ENCODE measurements at places on chromosomes 6 and 20.

DNA sequence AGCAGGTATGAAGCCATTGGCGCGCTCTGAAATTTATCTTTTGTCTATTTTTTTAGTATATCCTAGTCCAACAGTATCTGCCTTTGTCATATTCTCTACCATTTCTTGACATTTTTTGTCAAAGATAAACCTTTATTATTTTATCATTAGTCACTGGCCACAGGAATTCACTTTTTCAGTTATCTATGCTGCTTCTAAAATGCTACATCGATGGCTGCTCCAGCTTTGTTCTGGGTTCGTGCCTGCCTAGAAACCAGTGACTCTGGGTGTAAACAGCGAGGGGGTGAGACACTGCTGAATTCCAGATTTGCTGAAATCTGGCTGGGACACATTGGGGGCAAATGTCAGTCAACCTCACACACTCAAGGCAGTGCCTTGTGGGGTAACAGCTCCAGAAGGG is 193.4 kb downstream of the CDC5L start:
- DNase-seq, result no peak

GRCh38 chr6:134805168-134805567 is 144.7 kb downstream of the ALDH8A1 start:
- DNase-seq, result no peak

DNA sequence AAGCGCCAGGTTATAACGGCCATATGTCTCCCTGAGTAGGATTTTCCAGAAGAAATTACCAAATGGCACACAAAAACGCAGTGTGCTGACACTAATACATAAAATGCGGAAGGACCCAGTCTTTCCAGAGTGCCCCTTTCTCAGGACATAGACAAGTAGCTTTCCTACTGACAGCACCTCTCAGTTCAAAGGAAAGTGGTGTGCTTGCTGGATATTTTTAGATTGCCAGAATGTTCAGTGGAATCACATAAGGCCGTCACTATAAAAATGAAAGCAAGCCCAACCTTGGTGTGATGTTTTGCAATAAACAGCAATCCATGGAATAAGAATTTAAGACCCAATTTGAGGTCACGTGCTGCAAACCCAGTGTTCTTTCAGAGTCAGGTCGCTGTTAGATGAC is 135.5 kb upstream of the AGPAT4 start:
- no peak for DNase-seq

- DNase-seq, result no peak
Measured at GRCh38 chr6:138250513-138251247, 32.4 kb upstream of the PBOV1 start.

- no peak for DNase-seq
Measured at GRCh38 chr6:105161421-105161820, 18.4 kb downstream of the POPDC3 start.

GRCh38 chr6:118558464-118559217 is 10.5 kb downstream of the PLN start:
- DNase-seq, result peak; percentile 28

- DNase-seq, result no peak
Measured at GRCh38 chr6:126341126-126341525, 1.2 kb downstream of the CENPW start.

DNA sequence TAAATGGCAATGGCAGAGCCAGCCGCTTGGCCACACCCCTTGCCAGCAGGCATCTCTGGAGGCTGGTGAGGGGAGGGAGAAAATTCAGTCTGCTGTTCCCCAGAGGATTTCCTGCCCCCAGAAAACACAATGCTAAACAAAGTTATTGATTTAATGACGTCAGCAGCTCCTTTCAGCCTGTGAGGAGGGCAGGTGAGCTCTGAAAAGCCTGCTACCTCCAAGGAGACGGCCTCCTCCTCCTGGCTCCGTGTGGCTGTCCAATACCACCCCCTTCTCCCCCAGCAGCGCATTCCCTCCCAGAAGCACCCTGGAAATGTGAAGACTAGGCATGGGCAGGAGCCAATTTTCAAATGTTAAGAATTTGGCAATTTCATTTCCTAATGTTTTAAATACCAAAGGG is 393.1 kb downstream of the ZFAND3 start:
- DNase-seq, result no peak

DNA sequence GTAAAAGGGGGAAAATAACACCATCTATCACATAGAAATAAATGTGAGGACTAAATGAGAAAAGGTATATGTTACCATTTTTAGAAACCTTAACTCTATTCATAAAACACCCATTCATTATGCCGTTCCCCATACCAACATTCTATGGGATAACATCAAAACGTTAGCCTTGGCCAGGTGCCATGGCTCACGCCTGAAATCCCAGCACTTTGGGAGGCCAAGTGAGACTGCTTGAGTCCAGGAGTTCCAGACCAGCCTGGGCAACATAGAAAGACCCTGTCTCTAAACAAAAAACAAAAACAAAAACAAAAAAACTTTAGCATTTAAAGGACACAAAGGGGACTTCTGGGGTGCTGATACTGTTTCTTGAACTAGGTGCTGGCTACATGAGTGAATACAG is 1.3 kb downstream of the PIGU start:
- DNase-seq, result no peak

GRCh38 chr20:4973330-4974097 is 27.8 kb downstream of the SLC23A2 start:
- DNase-seq, result no peak

DNA sequence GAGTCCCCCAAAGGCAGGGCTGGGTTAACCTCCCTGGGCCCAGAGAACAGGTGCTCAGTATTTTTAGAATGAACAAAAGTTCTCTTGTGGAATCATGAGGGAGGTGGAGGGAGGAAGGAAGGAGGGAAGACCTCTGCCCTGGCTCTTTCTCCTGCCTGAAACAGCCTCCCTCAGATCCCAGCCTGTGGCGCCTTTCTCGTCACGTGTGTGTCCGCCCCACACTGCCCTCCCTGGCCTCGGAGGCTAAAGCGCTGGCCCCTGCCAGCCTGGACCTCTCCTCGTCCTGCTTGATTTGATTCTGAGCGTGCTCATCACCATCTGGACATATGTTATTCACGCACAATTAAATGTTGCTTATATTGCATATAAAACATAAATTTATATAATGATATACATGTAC is 40.9 kb downstream of the PHACTR3 start:
- DNase-seq, result no peak

DNA sequence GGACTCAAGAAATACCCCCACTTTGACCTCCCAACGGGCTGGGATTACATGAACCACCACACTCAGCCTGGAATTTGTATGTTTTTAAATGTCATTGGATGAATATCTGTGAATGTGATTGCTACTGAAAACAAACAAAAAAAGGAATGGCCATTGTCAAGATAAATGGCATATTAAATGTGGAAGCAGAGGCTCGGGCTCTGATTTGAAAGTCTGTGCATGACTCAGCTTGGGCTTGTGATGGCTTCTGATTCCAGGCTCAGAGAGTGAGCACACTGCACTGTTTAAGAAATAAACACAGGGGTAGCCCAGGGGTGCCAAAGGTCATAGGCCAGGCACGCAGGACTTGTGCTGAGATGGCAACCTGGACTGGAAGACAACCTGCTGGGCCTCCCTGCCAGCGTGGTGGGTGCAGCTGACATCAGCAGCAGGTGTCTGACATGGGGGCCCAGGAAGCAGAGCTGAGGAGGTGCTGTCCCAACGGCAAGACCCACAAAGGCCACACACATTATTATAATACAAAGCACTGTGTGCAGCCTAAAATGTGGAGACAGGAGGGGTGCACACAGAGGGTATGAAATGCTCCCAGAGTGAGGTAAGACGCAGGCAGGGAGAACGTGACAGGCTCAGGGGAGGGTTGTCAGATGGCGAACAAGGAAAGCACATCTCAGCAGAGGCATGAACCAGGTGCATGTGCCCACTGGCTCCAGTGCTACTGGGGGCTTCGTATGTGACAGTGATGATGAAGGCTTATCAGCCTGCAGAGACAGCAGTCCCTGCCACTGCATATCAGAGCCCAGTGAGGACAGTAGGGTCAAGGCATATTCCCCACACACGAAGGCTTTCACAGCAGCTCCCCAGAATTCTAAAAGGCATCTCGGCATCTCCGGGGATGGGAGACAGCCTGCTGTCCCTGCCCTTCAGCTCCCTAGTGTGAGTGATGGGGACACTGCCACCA is 169.4 kb downstream of the SYNDIG1 start:
- no peak for DNase-seq

DNA sequence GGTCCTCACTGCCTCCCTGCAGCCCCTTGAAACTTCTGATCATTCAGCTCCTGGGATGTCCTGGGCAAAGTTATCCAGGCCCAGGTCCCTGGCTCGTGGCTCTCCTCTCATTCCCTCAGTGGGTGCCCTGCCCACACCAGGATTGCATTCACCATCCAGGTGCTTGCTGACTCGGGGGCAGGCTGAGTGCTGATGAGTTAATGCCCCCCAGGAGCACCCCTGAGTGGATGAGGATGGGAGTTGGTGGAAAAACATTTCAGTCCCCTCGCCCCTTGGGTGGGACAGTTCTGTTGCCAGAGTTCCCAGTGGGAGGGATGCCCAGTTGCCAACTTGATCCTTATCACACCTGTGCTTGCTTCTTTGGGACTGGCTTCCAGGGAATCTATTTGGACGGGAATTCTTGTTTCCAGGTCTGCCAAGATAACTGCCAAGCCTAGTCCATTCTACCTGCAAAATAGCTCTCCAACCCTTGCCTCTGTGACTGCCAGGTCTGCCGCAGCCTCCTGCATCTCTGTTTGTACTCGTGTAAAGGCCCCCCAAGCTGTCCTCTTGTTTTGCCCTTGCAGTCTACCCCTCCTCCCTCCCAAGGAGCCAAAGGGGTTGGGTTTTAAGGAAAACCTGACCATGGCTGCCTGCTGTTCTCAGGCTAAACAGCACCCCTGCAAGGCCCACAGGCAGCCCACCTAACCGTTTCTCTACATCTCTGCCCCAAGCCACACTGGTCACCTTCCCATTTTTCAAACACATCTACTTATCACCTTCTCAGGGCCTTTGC is 11.6 kb upstream of the RSPO4 start:
- no peak for DNase-seq

DNA sequence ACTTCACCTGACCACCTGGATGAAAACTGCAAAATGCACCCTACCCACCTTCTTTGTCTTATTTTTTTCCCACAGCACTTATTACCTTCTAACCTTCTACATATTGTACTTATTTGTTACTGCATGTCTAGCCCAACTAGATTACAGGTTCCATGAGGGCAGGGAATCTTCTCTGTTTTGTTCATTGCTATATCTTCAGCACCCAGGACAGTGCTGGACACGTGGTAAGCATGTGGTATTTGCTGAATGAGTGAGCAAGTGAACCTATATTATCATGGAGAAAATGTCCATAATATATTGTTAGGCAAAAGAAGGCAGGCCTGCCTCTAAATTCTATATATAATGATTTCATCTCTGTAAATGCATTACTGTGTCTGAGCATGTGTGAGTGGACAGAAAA is 107.0 kb downstream of the TRERF1 start:
- DNase-seq, result no peak

- DNase-seq, result no peak
Measured at GRCh38 chr20:41623625-41624375, 5.6 kb upstream of the CHD6 start.

DNA sequence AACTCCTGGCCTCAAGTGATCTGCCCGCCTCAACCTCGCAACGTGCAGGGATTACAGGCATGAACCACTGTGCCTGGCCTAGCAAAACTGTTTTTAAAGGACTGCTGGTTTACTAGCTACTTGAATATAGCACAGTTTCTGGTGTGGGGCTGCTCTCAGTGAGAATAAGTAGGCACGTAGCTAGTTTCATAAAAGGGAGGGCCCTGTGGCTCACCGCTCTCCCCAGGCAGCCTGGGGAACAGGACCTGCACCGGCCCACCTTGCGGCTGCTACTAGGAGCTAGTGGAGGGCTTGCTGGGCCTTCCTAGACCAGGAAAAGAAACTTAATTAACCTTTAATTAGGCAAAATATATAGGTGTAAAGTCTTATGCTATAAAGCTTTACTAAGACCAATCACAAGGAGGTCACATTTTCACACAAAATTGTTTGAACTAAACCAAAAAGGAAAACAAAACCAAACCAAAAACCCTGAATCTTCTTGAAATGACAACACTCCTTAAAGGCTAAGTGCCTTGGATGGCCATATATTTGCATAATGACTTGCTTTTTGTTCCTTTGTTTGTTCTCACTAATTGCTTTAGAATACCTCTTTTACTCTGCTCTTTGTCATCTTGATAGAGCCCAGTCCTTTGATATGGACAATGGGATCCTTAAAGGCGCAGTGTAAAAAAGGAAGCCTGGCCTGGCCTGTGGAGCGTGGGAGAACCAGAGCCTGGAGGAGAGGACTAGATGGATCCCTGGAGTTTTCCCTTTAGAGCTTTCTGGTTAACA is 69.5 kb upstream of the SAMD5 start:
- DNase-seq, result no peak

DNA sequence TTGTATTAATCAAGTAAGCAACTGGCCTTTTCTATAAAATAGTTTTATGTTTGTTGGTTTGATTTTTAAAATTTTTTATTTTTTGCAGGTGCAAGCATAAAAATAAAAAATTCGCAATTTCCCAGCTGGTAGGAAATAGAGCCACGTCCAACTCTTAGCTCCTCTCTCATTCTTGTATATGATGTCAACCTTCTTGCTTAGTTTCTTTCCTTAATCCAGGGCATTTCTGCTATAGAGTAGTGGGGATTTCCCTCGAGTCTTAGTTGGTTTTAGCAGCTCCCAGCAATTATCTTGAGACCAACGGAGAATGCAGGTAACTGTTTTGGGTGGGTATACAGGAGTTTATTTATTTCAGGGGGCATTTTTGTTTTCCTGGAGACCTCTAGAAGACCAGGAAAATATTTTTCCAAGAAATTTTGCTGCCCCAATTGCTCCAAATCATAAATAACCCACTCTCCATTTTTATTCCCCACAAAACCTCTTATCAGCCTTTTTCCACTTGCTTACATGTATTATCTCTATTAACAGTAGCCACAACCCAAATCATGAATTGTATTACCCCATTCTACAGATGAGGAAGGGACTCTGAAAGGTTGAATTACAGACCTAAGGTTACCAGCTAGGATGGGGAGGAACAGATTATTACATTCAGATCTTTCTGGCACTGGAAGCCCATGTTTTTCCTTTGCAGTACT is 18.4 kb downstream of the PHACTR2 start:
- DNase-seq, result no peak

Measured in SK-N-MC (cell line).